ENCODE measurements at places on chromosomes 2 and 18.

DNA sequence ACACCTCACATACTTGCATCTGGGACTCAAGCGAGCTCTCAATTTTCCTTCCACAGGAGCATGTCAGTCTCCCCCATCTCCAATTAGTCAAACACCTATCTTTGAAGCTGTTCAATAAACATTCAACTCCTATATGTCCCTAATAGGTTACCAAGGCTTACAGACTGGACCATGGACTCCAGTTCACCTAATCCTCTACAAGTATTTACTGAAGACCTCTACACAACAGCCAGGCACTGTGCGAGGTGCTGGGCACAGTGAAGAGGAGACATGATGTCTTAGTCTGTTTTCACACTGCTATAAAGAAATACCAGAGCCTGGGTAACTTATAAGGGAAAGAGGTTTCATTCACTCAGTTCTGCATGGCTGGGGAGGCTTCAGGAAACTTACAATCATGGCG is 129.9 kb downstream of the MYO5B start:
- DNase-seq = no peak
- no peak overlapping the region for H3K27ac ChIP-seq
- no peaks in the 10 kb centered on the region for H3K36me3 ChIP-seq
- H3K27me3 ChIP-seq = no peaks in the 10 kb centered on the region
- no peaks in the 10 kb centered on the region for H3K4me1 ChIP-seq

DNA sequence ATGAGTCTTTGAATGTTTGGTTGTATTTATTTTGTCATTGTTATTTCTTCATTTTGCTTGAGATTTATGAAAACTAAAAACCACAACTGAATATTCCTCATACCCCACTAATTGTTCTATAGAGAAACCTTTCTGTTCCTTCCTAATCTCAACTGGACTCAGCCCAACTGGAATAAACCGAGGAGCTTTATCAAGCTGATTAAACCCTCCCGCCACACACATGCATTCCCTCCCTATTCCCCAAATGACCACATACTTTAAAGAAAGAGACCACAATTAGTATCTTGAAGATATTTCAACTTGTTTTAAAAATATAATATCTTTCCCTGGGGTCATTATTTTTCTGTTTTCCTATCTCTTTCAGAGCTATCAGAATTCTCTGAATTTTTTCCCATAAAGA is 107.5 kb downstream of the OSR1 start:
- H3K27me3 ChIP-seq = no peaks in the 10 kb centered on the region
- no peak overlapping the region for H3K27ac ChIP-seq
- H3K4me3 ChIP-seq = no peak overlapping the region
- DNase-seq = no peak
- H3K36me3 ChIP-seq = no peaks in the 10 kb centered on the region

DNA sequence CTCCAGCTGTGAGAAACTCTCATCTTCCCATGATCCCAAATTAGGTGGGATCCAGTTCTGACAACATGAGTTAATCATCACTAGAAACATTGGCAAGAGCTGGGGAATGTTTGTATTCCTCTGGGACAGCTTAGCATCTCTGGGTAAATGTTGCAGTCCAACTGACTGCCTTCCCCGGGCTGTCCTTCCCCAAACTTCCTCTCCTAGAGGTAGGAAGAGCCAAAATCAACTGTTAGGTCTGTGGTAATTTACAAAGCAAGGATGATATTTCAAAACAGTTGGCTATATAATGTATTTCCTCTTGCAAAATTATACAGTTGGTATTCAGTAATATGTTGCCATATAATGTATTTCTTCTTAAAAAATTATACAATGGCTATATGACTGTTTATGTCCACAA is 148.5 kb downstream of the MGAT5 start:
- no peaks in the 10 kb centered on the region for H3K36me3 ChIP-seq
- H3K4me1 ChIP-seq = peaks cover 24% of the 10 kb centered on the region
- H3K27me3 ChIP-seq = no peaks in the 10 kb centered on the region
- peak overlapping the region; percentile 46 for H3K27ac ChIP-seq
- H3K4me3 ChIP-seq = no peak overlapping the region

DNA sequence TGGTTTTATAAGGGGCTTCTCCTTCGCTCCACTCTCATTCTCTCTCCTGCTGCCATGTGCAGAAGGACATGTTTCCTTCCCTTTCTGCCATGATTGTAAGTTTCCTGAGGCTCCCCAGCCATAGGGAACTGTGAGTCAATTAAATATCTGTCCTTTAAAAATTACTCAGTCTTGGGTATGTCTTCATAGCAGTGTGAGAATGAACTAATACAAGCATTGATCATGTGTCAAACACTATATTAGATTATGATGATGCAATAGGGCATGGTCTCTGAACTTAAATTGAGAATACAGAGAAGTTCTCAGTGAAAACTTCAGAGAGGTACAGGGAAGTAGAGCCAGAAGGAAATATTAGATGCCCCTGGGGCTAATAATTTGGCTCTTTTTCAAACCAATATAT is 5.9 kb upstream of the MAP4K3 start:
- no peaks in the 10 kb centered on the region for H3K27me3 ChIP-seq
- H3K4me3 ChIP-seq = no peak overlapping the region

DNA sequence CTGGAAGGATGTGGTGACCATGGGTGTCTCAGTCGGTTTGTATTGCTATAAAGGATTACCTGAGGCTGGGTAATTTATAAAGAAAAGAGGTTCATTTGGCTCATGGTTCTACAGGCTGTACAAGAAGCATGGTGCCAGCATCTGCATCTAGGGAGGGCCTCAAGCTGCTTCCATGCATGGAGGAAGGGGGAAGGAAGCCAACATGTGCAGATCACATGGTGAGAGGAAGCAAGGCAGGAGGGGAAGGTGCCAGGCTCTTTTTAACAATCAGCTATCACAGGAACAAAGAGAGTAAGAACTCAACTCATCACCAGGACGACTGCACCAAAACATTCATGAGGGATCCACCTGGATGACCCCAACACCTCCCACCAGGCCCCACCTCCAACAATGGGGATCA is 209.4 kb downstream of the CDH20 start:
- no peak overlapping the region for H3K27ac ChIP-seq
- no peaks in the 10 kb centered on the region for H3K36me3 ChIP-seq
- DNase-seq = no peak
- no peak overlapping the region for H3K4me3 ChIP-seq
- no peaks in the 10 kb centered on the region for H3K27me3 ChIP-seq
- no peaks in the 10 kb centered on the region for H3K4me1 ChIP-seq

- no peak overlapping the region for H3K27ac ChIP-seq
- no peaks in the 10 kb centered on the region for H3K27me3 ChIP-seq
- no peaks in the 10 kb centered on the region for H3K4me1 ChIP-seq
- no peak overlapping the region for H3K4me3 ChIP-seq
Observed at GRCh38 chr18:22459491-22459890, 41.8 kb upstream of the CTAGE1 start.

DNA sequence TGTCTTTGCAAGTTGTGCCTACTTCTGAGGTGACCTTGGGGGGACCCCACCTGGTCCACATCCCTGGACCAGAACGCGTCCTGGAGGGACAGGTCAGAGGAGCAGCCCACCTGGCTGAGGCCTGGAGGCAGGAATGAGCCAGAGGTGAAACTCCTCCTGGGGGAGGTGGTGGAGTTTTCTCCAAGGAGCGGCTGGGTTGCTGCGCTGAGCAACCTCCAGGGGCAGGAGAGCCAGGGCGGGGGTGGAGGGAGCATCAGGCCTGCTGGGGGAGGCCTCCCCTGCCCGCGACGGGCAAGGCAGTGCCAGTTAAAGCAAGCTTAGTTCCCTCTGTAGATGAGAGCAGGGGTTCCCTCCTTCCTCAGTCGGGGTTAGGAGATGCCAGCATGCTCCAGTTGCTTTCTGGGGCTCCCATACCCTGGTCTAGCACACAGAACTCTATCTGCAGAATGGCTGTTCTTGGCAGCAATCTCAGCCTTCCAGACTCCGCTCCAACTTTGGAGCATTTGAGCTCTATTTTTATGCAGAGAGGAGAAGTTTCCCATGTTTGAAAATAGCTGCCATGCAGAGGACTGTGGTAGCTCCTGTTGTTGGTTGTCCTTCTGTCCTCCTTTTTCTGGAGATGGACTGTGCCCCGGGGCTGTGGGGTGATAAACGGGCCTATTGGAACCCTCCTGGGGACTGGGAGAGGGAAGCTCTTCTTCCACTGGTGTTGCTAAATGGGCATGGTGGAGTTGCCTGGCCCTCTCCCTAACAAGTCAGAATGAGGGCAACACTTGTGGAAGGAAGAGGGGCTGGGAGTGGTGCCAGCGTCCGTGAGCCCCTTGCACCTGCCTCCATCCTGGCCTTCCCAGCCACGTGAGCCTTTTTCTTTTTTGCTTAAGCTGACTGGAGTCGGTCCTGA is 39.1 kb downstream of the B3GNT2 start:
- no peak for DNase-seq
- no peaks in the 10 kb centered on the region for H3K4me1 ChIP-seq
- no peak overlapping the region for H3K27ac ChIP-seq

DNA sequence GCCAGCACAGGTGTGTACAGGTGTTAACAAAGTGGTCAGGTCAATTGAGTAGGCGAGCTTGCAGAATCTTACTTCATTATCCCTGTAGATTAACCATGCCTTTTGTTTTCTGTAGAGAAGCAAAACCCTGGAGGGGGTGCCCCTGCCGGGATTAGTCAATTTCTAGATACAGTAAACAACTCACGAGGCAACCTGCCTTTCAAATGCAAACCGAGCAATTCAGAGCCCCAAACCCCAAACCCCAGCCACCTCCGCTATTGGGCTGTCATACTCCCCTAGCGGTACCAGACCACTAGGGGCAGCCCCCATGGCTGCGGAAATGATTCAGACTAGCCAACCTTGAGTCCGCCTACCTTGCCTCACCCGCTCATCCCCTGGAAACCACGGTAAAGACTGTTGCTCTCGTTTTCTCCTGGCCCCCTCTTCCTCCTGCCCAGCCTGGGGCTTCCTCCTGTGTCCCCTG is 61.4 kb upstream of the KIF5C start:
- no peaks in the 10 kb centered on the region for H3K36me3 ChIP-seq
- DNase-seq = no peak
- no peak overlapping the region for H3K4me3 ChIP-seq
- H3K27ac ChIP-seq = no peak overlapping the region
- H3K4me1 ChIP-seq = no peaks in the 10 kb centered on the region

DNA sequence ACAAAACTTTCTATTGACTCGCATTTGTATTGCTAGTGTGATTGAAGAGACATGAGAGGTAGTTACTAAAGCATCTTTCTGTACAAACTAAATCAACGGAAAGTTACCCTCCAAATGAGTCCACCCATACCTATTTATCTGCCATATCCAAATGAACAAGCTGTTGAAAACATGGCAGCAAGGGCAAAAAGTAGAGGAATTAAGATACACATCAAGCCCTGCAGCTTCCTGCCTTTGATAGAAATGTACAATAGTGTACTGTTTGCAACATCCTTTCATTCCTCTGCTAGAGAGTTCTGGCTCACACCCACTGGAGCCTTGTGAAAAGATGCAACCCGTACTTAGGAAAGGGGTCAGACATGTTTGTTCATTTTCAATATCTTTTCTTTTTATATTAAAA is 122.5 kb downstream of the ERBB4 start:
- H3K36me3 ChIP-seq = no peaks in the 10 kb centered on the region

DNA sequence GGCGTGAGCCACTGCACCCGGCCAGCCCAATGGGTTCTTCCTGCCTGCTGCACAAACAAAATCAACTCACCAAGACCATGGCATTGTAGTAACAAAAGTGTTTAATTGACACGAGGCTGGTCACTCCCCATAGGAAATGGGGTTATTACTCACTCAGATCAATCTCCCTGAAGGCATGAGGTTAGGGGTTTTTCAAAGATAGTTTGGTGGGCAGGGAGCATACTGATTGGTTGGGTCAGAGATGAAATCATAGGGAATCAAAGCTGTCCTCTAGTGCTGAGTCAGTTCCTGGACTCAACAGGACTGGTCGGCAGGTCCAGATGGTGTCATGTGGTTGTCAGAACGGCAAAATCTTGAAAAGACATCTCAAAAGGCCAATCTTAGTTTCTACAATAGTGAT is 122.1 kb downstream of the TMEM17 start:
- H3K27me3 ChIP-seq = no peaks in the 10 kb centered on the region
- no peak overlapping the region for H3K27ac ChIP-seq
- no peak for DNase-seq
- no peak overlapping the region for H3K4me3 ChIP-seq

DNA sequence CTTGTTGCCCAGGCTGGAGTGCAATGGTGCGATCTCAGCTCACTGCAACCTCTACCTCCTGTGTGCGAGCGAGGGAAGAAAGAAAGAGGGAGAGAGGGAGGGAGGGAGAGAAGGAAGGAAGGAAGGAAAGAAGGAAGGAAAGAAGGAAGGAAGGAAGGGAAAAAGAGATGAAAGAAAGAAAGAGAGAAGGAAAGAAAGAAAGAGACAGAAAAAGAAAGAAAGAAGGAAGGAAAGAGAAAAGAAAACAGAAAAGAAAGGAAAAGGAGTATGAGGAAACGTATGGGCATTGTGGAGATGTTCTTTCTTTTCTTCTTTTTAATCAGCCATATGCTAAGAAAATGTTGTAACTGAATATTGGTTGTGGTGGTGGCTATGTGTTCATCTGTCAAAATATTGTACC is 16.5 kb downstream of the CLK1 start:
- DNase-seq = no peak
- no peaks in the 10 kb centered on the region for H3K27me3 ChIP-seq
- H3K4me3 ChIP-seq = no peak overlapping the region
- no peak overlapping the region for H3K27ac ChIP-seq
- peaks cover 24% of the 10 kb centered on the region for H3K36me3 ChIP-seq

GRCh38 chr2:239363946-239364637 is 36.7 kb downstream of the HDAC4 start:
- no peaks in the 10 kb centered on the region for H3K36me3 ChIP-seq
- no peak for DNase-seq
- H3K4me3 ChIP-seq = no peak overlapping the region
- no peaks in the 10 kb centered on the region for H3K27me3 ChIP-seq
- no peak overlapping the region for H3K27ac ChIP-seq

DNA sequence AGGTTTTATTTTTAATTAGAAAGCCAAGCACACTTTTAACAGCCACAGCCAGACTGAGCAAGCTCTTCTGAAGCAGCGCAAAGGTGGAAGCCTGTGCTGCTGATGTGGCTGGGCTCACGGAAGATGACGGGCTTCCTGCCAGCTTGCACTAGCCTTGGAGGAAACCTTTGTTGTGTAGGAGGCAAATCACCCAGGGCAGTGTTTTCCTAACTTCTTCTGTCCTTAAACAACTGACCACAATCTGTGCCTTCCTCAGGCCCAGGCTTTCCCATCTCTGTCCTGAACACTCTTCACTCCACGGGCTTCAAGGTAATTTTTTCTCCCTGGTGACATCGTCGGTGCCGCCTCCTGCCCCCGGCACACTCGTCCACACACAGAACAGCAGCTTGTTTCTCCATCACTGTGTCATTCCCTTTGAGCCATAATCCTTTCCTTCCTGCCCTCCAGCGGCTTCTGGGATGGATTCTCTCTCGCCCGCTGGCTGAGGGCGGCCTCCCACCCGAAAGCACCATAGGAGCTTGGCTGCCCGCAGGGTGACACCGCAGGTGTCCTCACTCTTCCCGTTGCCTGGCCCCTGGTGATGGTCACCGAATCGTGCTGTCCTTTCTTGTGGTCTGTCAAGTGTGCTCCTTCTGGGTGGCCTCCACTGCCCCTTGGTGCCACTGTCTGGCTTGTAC is 31.1 kb upstream of the INHBB start:
- H3K4me1 ChIP-seq = peaks cover 14% of the 10 kb centered on the region
- H3K4me3 ChIP-seq = no peak overlapping the region
- H3K27ac ChIP-seq = no peak overlapping the region
- no peak for DNase-seq
- H3K27me3 ChIP-seq = no peaks in the 10 kb centered on the region

- H3K4me1 ChIP-seq = no peaks in the 10 kb centered on the region
- no peaks in the 10 kb centered on the region for H3K36me3 ChIP-seq
- DNase-seq = no peak
- H3K27me3 ChIP-seq = no peaks in the 10 kb centered on the region
Observed at GRCh38 chr2:121038891-121039616, 245.9 kb downstream of the TFCP2L1 start.

Data from gastrocnemius medialis (tissue), 4 donors.